Activated naive CD4-positive, alpha-beta T cell (primary cell): ENCODE measurements at places on chromosomes 4 and X.

GRCh38 chrX:38437093-38437492 is 84.7 kb downstream of the OTC start:
- DNase-seq = no peak

- DNase-seq = no peak
Measured at GRCh38 chr4:167031534-167032156, 202.6 kb downstream of the SPOCK3 start.

- DNase-seq = no peak
Measured at GRCh38 chrX:120457766-120458180, 11.3 kb downstream of the LAMP2 start.

DNA sequence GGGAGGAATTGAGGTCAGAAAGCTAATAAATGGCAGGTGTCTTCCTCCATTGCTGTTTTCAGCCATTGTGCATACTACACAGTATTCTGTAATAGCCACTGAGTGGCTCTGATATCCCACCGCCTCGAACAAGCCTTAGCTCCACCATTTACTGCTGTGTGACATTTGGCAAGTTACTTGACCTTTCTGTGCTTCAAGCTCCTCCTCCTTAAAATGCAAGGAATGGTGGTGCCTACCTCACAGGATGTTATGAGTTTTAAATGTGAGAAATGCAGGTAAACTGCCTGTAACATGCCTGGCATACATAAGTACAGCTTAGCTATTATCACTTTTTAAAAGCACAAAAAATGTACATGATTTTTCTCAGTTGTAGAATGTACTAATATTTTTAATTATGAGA is 421.0 kb downstream of the MAPK10 start:
- no peak for DNase-seq

DNA sequence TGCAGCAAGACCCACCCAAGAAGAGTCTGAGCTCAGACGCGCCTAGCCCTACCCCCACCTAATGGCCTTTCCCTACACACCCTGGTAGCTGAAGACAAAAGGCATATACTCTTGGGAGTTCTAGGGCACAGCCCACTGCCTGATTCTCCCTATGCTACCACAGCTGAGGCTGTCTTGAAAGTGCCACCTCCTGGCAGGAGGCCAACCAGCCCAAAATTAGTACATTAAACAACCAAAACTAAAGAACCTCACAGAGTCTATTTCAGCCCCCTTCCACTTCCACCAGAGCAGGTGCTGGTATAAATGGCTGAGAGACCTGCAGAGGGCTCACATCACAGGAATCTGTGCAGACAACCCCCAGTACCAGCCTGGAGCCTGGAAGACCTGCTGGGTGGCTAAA is 119.1 kb downstream of the HMGN5 start:
- DNase-seq = no peak
